ENCODE measurements at places on chromosomes 6 and 20. TPM values are rescaled to one million over a fixed set of nuclear protein-coding genes. Genes with fewer than 3 reads are reported as not detected.
A peak's percentile ranks its signal among the peaks of the same experiment; 100 is the strongest.

DNA sequence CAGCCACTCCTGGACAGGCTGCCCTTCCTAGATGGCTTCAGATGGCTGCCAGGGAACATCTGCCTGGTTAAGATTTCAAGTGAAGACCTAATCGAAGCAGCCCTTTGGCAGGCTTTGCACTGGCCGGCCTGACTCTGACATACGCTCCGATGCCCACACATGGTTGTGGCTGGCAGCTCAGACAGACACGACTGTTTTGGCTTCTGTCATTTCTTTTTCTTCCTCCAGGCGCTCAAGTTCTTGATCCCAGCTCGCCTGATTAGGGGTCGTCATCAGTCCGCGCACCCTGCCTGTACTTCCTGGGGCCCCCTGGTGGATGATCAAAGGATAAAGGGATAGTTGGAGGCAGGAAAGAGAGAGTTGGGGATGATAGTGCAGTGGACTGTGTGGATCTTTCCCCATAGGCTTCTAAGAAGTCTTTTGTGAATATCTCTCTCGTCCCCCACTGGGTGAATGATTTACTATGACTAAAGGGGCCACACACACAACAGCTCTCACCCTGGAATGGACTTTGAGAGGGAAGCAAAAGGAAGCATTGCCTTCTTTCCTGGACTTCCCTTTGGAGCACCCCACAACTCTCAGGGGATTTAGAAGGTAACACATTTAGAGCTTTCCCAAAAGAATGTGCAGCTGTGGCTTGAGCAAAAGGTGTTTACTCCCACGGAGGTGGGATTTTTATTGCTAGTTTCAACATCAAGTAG is 21.4 kb upstream of the TRAM2 start:
- peaks cover 9% of the 10 kb centered on the region for H3K4me1 ChIP-seq
- no peaks in the 10 kb centered on the region for H3K36me3 ChIP-seq
- H3K4me3 ChIP-seq: no peak overlapping the region
- no peak overlapping the region for H3K27ac ChIP-seq
- H3K27me3 ChIP-seq: no peaks in the 10 kb centered on the region

GRCh38 chr6:33815854-33816253 is 12.1 kb upstream of the MLN start:
- H3K4me1 ChIP-seq: no peaks in the 10 kb centered on the region
- no peaks in the 10 kb centered on the region for H3K36me3 ChIP-seq
- DNase-seq: peak; percentile 36
- H3K27me3 ChIP-seq: peaks cover 47% of the 10 kb centered on the region
- no peak overlapping the region for H3K4me3 ChIP-seq
- no peak overlapping the region for H3K27ac ChIP-seq

GRCh38 chr20:50273601-50274491 is 83.2 kb downstream of the CEBPB start:
- no peak for DNase-seq
- H3K27ac ChIP-seq: no peak overlapping the region
- H3K4me1 ChIP-seq: no peaks in the 10 kb centered on the region
- no peaks in the 10 kb centered on the region for H3K36me3 ChIP-seq

DNA sequence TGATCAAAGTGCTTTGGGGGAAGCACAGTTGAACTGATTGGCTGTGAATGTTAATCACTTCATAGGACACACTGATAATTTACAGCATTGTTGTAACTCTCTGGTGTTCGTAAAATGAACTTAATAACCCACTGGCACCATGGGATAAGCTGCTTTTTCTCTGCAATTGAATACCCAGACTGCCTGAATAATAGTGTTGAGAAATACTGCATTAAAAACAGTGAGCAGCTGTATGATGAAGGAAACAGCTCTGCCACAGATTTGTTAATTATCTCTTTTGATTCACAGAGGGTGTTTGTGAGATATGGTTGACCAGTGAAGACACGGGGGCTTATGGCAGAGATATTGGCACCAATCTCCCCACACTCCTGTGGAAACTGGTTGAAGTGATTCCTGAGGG is 420.9 kb downstream of the CDKAL1 start:
- no peak overlapping the region for H3K4me3 ChIP-seq
- no peaks in the 10 kb centered on the region for H3K36me3 ChIP-seq
- no peak overlapping the region for H3K27ac ChIP-seq
- no peaks in the 10 kb centered on the region for H3K27me3 ChIP-seq
- no peak for DNase-seq
- H3K4me1 ChIP-seq: peaks cover 11% of the 10 kb centered on the region

Gene SNAP91
- not detected for total RNA-seq

- H3K27ac ChIP-seq: no peak overlapping the region
- no peaks in the 10 kb centered on the region for H3K36me3 ChIP-seq
- no peak overlapping the region for H3K4me3 ChIP-seq
- peaks cover 22% of the 10 kb centered on the region for H3K4me1 ChIP-seq
Observed at GRCh38 chr20:43755851-43756250, 29.0 kb upstream of the GTSF1L start.

DNA sequence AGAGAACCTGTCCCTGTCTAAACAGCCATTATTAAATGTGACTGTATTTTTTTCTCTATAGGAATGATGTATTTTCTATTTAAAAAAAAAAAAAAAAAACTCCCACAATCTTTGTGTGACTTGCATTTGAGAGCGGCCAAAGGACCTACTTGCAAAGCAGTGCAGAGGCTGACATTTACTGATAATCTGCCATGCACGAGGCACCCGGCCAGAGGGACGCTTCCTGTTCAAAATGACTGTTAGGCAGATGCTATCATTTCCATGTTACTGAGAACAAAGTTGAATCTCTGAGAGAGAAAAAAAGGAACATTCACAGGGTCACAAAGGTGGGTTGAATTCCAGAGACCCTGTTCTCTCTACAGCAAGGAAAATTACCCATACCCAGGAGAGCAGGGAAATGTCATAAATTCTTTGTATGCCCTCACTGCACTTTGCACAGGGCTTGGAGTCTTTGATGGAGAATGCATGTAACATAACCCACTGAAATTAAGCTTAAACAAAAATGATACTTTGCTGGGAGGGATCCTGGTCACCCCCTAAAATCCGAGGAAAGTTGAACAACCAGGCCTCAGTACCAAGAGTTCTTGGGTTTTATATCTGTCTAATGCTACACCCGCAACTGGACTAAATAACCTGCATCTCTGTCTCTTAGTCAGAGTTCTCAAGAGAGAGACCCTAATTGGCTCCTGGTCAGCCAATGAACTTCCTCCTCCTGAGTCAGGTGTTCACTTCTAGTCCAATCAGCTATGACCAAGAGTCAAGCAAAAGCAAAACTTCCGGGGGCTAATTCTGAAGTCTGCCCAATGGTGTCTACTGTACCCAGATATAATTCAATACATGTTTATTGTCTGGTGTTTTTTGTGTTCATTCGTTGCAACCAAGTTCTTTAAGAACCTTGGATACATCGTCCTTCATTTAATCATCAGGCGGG is 61.2 kb downstream of the GCLC start:
- no peaks in the 10 kb centered on the region for H3K36me3 ChIP-seq
- H3K27me3 ChIP-seq: no peaks in the 10 kb centered on the region
- no peak overlapping the region for H3K27ac ChIP-seq
- peak; percentile 36 for DNase-seq
- H3K4me1 ChIP-seq: peaks cover 12% of the 10 kb centered on the region

- no peak overlapping the region for H3K4me3 ChIP-seq
- DNase-seq: no peak
- H3K27ac ChIP-seq: no peak overlapping the region
- H3K4me1 ChIP-seq: peaks cover 12% of the 10 kb centered on the region
- peaks cover 43% of the 10 kb centered on the region for H3K36me3 ChIP-seq
- H3K27me3 ChIP-seq: no peaks in the 10 kb centered on the region
Observed at GRCh38 chr20:17660667-17661066, 21.4 kb downstream of the RRBP1 start.

- peak; percentile 45 for DNase-seq
- H3K36me3 ChIP-seq: no peaks in the 10 kb centered on the region
- no peak overlapping the region for H3K4me3 ChIP-seq
- H3K4me1 ChIP-seq: peaks cover 13% of the 10 kb centered on the region
- no peaks in the 10 kb centered on the region for H3K27me3 ChIP-seq
Observed at GRCh38 chr20:60036746-60037499, 78.7 kb downstream of the CDH26 start.

GRCh38 chr20:19633985-19634384 is 124.1 kb upstream of the RIN2 start:
- H3K36me3 ChIP-seq: no peaks in the 10 kb centered on the region
- no peak overlapping the region for H3K27ac ChIP-seq
- H3K27me3 ChIP-seq: peaks cover 59% of the 10 kb centered on the region

Gene UNC93A
- total RNA-seq: not detected

DNA sequence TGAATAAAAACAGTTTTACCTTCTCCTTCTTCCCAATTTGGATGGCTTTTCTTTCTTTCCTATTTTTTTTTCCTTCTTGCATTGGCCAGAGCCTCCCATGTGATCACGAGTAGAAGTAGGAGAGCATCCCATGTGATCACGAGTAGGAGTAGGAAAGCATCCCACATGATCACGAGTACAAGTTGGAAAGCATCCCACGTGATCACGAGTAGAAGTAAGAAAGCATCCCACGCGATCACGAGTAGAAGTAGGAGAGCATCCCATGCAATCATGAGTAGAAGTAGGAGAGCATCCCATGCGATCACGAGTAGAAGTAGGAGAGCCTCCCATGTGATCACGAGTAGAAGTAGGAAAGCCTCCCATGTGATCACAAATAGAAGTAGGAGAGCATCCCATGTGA is 218.6 kb downstream of the DLL1 start:
- no peaks in the 10 kb centered on the region for H3K4me1 ChIP-seq
- H3K27ac ChIP-seq: no peak overlapping the region
- peaks cover 19% of the 10 kb centered on the region for H3K27me3 ChIP-seq
- no peak for DNase-seq

DNA sequence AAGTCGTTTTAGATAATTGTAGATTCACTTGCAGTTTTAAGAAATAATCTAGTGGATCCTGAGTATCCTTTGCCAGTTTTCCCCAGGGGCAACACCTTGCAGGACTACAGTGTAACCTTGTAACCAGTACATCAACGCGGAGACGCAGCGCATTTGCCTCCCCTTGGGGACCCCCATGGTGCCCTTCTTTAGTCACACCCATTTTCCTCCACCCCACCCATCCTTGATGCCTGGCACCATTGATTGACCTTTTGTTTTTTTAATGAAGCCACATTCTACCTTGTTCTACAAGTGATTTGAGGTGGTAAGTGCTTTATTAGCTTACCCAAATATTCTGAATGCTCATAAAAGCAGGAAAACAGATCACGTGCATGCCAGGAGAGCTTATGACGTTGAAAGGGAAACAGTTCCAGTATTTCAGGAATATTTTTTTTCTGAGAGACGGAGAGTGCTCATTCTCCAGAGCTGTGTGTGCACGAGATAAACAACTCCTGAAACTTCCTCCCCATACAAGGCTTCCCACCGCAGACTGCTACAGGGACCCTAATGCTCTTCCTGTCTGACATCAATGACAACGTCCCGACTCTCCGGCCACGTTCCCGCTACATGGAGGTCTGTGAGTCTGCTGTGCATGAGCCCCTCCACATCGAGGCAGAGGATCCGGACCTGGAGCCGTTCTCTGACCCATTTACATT is 35.7 kb downstream of the CDH26 start:
- peak overlapping the region; percentile 31 for H3K27ac ChIP-seq
- no peaks in the 10 kb centered on the region for H3K36me3 ChIP-seq
- H3K4me3 ChIP-seq: no peak overlapping the region
- no peaks in the 10 kb centered on the region for H3K27me3 ChIP-seq
- peaks cover 33% of the 10 kb centered on the region for H3K4me1 ChIP-seq

- no peak overlapping the region for H3K4me3 ChIP-seq
- no peak for DNase-seq
- no peaks in the 10 kb centered on the region for H3K4me1 ChIP-seq
- H3K27ac ChIP-seq: no peak overlapping the region
Observed at GRCh38 chr6:101534821-101535220, 141.3 kb downstream of the GRIK2 start.

Gene ZSCAN16
- total RNA-seq: 8.1 TPM

- H3K4me1 ChIP-seq: 0 out of 2 replicates have a peak, but pooled peaks cover 4% of the 10 kb centered on the region
- H3K4me3 ChIP-seq: no peak overlapping the region
- no peaks in the 10 kb centered on the region for H3K27me3 ChIP-seq
Observed at GRCh38 chr6:13412639-13413465, 74.5 kb downstream of the GFOD1 start.
